HAP-1 (cell line): ENCODE measurements at places on chromosomes 7 and 10.

- DNase-seq: peak; percentile 24
Observed at GRCh38 chr7:4470246-4470645, 211.8 kb upstream of the FOXK1 start.

GRCh38 chr7:157089100-157089610, 49.6 kb upstream of the UBE3C start:
- no peak for DNase-seq

DNA sequence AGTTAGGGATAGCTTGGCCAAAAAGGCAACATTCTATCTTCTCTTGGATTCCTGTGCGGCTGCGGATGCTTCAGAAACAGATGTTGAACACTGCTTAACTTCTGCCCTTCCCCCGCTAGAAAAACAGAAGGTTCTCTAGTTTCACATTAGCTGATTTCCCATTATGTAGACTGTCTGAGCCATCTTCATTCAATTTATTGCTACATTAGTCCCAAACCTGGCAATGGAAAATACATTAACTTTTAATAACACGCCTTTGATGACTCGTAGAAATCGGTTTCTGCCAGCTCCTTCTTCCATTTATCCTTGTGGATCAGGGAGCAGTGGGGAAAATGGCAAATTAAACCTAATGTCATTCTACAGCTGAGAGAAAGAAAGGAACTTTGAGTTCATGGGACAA, 119.9 kb downstream of the SLC16A9 start:
- DNase-seq: no peak

DNA sequence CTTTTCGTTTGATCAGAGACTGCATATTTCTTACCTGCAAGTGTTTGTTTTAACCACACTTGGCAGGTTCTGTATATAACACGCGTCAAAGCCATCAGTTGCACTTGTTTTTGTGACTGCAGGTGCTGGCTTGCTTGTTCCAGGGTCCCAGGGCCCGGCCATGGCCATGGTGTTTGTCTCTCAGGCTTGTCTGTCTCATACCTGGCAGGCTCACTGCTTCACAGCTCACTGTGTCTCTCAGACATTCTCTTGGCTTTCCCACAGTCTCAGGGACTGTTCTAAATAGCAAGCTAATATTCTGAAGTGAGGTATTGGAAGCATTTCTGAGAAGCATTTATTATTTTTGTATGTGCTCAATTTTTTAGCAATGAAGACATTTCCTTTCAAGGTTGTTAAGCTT, 46.9 kb downstream of the GPR141 start:
- no peak for DNase-seq

DNA sequence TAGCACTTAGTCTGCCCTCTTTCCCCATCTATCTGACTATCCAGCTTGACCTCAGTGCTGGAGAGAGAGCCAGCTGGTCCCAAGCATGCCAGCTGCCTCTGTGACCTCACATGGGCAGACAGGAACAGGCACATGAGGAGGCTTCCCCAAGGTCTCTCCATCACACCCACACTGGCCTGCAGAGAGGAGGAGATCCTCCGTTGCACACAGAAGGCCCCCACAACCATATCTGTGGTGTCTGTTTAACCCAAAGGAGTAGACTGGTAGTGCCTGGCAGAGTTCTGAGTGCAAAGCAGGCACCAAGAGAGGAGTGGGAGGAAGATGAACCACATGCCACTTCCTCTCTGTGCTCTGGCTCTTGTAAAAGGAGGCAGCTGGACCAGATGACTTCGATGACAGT, 4.8 kb upstream of the ANK3 start:
- no peak for DNase-seq

- no peak for DNase-seq
Observed at GRCh38 chr10:92575961-92576360, 2.1 kb upstream of the IDE start.

DNA sequence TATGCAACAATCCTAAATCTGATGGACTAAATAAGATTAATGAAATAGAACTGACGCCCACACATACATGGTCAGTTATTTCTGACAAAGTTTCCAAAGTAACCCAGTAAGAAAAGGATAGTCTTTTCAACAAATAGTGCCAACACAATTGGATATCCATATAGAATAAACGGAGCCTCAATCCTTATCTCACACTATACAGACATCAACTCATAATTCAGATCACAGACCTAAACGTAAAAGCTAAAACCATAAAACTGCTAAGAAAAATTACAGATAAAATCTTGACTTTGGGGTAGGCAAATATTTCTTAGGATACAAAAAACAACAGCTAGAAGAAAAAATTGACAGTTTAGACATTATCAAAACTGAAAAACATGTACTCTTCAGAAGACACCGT, 8.5 kb downstream of the CACUL1 start:
- no peak for DNase-seq

DNA sequence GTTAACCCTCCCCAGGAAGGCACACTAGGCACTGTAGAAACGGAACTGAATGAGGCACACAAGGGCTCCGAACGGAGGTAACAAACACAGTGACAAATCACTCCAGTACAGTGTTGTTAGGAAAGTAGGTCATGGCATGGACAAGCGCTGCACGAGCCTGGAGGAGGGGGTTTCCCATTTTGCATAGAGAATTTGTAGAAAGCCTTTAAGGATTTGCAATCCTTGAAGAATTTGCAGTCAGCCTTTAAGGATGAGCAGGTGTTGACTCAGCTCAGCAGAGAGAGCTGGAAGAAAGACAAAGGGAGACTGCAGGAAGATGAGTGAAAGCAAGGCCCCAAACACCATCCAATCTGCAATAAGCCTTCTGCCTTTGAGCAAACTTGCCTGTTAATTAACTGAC, 51.1 kb upstream of the PPP1R3C start:
- no peak for DNase-seq

GRCh38 chr7:28168393-28169158, 12.0 kb downstream of the JAZF1 start:
- no peak for DNase-seq

GRCh38 chr7:91912494-91912893, 28.2 kb upstream of the AKAP9 start:
- DNase-seq: no peak

DNA sequence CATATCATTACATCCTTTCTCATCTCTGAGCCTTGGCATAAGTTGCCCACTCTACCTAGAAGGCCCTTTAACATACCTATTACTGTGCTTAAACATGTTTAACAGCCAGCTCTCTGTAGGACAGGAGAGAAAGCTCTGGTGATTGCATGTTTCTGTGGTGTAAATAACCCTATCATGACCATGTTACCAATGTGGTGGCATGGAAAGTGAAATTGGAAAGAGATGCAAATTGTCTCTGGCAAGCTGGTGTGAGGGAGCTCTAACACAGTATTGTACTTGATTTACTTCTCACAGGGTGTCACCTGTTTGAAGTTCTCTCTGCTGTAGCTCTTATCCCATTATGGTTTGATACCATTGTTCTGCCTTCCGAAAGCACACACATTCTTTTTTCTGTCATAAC, 231.8 kb upstream of the DKK1 start:
- DNase-seq: no peak

GRCh38 chr7:43083106-43083505, 29.3 kb upstream of the HECW1 start:
- no peak for DNase-seq

DNA sequence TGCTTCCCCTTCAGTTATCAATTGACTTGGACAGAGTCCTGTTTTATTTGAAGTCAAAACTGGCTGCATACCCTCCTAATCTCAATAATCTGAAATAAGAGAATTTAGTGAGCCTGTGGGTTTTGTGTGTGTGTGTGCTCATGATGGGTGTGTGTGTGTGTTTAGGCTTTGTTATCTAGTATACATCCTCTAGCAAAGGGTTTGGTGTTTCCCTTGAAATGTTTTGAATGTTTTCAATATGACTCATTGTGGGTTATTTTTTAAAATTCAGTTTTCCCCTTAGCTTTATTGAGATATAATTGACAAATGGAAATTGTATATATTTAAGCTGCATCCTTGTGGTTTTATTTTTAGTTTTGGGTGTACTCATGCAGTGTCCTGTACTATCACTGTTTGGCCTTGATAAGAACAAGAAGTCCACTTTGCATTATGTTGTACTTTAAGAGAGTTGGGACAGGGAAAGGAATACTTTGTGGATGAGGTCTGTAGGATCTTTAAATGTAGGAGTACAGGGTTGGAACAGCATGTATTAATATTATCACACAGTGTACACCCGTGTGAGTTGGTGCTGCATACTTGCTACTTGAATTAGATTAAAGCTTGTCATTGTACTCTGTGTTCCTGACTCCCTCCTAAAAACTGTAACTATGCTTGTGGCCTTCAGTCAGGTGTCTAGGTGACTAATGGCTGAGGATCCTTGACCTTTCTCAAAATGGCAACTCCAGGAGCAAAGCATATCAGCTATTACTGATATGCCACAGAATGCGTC, 58.3 kb downstream of the VCL start:
- DNase-seq: no peak

DNA sequence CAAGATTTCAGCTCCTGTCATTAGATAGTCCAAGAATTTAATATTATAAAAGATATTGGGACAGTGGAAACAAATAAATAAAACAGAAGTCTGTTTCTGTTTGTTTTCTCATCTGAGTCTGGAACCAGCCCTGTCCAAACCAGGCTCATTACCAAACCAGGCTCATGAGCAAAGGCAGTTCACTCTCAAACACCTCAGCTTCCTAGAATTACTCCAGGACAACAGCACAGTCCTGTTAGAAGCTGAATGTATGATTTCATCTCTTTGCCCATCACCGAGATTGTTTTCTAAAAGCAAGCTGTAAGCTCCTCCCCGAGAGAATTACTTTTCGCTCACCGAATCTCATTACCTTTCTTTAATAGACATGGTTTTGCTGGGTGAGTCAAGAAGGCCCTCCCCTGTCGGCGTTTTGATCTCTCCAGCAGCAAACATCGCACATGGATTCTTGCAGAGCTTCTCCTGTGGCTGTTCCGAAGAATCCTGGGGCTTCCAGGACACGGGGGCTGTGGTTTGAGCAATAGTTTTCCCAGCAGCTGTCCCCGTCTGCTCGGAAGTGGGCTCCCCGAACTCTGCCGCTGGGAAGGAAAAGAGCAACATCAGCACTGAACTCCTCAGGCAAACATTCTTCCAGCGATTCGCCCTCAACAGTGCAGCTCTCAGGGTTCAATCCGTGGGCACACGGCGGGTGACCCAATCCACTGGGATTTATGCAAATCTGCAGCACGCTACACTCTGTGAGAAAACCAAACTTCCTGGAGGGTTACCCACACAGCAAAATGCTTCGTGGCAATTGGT, 112.5 kb downstream of the SVIL start:
- DNase-seq: no peak

DNA sequence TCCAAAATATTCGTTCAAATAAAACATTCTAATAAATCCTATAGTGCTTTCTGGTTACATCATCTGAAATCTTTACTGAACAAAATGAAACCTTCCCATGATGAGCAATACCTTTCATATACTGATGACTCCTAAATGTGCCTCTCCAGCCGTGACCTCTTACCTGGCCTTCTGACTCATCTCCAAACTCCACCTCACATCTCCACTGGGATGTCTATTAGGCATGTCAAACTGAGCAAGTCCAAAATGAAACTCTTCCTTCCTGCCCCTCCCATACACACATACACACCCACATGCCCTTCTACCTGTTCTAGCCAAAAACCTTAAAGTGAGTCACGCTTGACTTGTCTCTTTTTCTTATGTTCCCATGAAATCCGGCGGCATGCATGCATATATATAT, 22.9 kb downstream of the GSAP start:
- no peak for DNase-seq

GRCh38 chr10:10247585-10247984, 770.1 kb upstream of the CELF2 start:
- no peak for DNase-seq

DNA sequence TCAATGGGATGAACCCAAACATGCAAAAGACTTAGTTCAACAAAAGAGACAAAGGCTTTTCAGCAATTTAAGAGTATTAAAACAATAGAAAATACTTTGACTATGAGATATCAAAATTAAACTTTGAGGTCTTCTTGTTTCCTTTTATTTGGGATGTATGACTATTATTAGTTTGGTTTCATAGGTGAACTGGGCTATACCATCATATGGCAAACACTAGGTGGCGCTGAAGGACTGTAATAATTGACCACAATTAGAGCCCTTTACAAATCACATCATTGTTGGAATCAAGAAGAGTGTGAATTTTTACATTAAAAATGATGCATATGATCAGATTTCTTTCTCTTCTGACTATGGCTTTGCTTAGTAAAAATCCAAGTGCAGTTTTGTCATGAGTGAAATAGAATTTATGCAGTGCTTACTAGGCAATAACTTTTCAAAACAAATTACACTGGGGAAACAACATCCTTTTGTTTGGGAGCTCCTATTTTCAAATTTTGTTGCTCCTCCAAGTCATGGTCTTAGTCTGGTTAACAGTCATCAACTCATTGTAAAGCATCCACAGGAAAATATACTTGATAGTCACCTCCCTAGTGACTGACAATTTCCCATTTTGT, 14.7 kb upstream of the NXPH1 start:
- peak; percentile 58 for DNase-seq

- DNase-seq: no peak
Observed at GRCh38 chr7:130943981-130944380, 210.0 kb upstream of the KLF14 start.

- DNase-seq: no peak
Observed at GRCh38 chr7:133367561-133367960, 114.7 kb downstream of the EXOC4 start.

DNA sequence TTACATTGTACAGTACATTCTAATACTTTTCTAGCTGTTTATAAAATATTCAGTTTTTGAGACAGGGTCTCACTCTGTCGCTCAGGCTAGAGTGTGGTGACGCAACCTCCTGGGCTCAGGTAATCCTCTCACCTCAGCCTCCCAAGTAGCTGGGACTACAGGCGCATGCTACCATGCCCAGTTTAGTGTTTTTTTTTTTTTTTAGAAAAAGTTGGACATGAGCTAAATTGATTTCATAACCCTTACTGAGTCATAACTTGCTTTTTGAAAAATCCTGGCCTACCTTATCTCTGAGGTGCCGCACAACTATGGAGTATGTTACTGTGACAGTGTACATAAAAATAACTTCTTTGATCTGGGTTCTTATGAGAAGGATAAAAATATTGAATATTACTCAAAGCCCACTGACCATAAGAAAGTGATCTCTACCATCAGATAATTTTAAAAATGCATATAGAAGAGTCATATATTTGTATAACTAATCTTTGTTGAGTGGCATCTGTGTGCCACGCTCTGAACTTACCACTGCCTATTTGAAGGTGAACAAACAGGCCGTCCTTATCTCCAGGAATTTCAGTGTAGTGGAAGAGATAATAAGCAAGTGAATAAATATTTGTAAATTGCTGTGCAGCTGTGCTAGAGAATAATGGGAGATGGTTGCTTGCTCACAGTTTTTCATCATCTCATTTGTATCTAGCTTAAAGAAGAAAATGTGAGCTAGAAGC, 73.2 kb downstream of the PPP1R9A start:
- no peak for DNase-seq

- DNase-seq: no peak
Observed at GRCh38 chr7:141306081-141306480, 232.2 kb downstream of the TMEM178B start.

GRCh38 chr10:77244746-77245145, 392.9 kb downstream of the KCNMA1 start:
- DNase-seq: no peak

GRCh38 chr10:7547206-7547605, 119.6 kb downstream of the ITIH5 start:
- DNase-seq: no peak
